ENCODE measurements at places on chromosomes 6 and 20.

DNA sequence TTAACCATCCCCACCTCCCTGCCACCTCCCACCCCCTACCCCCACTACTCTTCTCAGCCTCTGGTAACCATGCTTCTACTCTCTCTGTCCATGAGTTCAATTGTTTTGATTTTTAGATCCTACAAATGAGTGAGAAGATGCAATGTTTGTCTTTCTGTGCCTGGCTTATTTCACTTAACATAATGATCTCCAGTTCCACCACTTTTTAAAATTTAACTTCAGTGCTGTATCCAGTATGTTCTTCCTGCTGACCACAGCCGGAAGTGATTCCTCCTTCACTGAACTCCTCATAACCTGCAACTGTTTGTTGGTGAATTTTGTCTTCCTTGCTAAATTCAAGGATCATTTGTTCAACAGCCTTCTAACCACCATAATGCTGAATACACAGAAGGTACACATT, 3.9 kb downstream of the MAP7 start:
- DNase-seq = no peak

DNA sequence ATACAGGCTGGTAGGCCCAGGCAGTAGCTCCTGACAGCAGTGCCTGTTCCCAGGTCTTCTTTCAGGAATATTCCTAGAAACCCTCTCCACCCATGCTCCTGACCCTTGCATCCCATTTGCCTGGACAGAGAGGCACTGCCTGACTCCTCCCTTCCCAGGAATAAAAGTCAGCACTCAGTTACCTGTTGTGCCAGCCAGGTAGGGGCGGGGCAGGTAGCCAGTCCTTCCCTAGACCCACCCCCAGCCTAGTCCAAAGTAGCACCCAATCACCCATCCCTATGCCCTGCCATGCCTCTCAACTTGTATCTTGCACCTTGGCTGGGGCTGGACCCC, 129.9 kb downstream of the MRPL14 start:
- DNase-seq = no peak

DNA sequence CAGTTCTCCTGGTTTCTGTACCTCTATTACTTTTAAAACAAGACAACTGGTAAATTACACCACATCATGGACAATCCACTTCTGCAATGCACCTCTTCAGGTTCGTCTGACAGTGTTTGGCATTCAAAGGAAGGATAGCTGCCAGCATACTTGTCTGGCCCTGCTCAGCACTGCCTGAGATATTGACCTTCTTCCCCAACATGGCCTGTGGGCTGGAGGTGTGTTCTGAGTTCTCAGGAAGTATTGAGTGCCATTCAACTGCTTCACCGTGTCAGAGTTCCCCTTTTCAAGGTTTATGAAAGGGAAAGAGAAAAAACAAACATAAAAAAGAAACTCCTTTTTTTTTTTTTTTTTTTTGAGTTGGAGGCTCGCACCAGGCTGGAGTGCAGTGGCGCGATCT, 267.9 kb upstream of the SASH1 start:
- DNase-seq = no peak

DNA sequence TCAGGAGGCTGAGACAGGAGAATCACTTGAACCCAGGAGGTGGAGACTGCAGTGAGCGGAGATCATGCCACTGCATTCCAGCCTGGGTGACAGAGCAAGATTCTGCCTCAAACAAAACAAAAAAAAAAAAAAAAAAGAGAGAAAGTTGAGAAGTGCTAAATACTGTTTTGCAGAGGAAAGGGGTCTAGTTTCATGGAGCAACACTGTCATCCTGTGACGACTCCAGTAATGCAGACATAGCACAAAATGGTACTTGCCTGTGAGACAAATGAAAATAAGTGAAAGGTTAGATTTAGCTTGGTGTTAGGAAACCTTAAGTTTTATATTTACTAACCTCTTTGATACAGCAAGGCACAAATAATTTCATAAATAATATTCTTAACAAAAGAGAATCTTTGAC, 29.7 kb downstream of the CEP162 start:
- no peak for DNase-seq

- no peak for DNase-seq
These were observed 277.1 kb downstream of the PAX1 start for GRCh38 chr20:21982559-21982958.

DNA sequence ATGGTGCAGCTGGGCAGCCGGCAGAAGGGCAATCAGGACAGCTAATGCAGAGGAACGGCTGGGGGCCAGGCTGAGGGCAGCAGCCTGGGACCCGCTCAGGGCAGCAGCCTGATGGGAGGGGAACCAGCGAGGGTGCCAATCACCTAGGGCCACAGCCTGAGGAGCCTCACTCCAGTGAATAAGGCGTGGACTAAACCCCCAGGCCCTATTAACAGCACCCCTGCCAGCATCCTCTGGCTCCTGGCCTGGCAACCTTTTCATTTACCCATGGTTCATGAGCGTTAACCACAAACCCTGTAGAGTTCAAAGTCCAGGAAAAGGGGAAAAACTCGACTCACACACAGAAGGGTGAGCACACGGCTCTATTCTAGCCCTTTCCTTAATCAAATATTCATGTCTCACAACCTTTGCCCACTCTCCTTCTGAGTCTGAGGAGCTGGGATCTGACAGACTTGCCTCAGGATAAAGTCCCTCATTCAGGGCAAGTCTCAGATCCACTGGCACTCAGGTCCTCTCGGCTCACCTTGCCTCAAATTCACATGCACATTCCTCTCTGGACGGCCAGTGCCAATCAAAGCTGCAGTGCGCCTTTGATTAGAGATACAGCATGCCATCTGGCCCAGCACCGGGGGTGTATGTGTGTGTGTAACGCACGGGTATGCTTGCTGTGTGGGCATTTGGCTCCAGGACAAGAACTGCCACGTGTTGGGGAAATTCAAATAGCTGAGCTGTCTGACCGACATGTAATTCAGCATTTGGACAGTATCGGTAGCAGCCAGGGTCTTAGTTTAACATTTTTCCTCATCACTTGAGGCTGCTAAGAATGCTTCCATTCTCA, 86.9 kb upstream of the TRAF3IP2 start:
- DNase-seq = no peak

DNA sequence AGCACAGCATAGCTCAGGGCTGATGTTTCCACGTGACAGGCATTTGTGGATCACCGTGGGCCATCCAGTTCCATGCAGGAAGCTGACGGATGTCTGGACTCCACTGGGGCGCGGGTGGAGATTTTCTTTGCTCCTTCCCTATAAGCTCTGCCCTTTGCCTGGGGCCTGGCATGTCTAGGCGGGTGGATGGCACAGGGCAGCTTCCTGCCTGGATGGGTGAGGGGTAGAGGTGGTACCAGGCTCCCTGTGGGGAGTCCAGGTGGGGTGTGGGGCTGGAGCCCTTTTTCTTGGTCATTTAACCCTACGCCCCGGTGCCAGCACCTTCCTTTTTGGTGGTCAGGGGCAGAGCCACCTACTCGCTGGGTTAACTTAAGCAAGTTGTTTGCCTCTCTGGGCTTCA, 10.4 kb downstream of the FAM110A start:
- DNase-seq = no peak

DNA sequence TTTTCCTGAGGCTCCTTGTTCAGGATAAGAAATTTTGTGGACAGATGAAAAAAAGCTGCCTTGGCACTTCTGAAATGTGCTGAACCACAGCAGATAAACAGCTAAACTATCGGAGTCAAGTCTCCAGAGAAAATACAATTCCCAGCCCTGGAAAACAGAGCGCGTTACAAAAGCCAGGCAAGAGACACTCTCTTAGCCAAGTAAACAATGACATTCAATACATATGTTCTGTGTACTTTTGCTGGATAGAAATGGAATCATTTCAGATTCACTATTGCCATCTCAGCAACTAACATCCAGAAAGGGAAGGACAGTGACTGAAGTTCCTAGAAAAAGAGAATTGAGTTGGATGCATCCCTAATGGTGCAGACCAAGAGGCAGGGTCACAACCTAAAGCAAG, 196.8 kb upstream of the NRSN1 start:
- no peak for DNase-seq

DNA sequence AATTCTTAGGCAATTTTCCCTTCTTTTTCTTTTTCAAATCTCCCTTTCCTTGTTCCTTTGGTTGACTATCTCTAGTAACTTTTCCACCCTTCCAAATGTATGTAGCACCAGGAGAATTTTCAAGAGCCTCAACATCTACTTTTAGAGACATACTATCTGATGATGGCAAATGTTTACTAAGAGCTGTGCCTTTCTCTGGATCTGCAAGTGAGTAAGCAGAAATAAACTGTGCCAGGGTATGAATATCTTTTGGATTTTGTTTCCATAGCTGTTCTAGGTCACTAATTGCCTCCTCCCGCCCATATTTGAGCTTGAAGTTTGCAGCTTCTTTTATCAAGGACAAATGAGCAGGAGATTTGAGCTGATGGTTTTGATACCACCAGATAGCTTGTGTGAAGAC, 69.5 kb downstream of the GTF2H5 start:
- DNase-seq = no peak

GRCh38 chr20:1631309-1632151, 11.7 kb upstream of the SIRPB1 start:
- DNase-seq = no peak

DNA sequence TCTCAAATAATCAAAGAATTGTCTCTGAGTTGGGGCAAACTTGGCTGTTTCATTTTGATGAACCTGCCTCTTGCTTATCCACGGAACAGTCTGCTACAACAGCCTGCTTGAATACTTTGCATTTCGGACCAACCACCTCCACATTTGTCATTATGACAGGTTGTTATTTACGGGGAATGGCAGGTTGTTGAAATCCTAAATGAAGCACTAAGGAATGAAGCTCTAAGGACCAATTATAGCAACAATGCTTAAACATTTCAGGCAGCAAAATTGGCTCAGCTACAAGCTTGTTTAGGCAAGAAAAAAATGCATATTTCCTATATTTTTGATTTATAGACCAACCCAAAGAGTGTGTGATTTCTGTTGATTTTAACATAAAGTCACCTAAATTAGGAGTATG, 84.5 kb downstream of the MAP3K7 start:
- DNase-seq = no peak

DNA sequence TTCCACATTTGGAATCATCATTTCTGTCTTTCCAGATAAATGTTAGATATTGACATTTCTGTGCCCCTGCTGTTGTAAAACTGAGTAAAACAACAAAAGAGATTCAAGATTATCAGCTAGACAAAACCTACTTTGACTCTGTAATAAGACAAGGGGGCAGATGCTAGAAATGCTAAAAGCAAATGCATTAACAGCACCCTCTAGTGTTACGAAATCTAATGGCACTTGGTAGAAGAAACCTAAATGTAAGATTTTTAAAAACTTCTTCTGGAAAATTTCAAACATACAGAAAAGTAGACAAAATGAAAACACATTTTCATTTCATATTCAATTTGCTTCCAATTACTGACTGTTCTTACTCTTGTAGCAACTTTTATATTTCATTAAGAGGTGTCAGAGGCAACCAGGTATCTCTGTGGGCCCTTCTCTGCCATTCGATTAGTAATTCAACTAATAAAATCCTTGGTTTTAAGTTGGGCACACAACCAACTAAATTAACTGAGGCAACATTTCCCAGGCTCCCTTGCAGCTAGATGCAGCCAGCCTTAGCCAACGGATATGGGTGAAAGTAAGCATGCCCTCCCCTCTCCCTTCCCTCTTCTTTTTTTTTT, 45.0 kb downstream of the SLC23A2 start:
- DNase-seq = no peak

DNA sequence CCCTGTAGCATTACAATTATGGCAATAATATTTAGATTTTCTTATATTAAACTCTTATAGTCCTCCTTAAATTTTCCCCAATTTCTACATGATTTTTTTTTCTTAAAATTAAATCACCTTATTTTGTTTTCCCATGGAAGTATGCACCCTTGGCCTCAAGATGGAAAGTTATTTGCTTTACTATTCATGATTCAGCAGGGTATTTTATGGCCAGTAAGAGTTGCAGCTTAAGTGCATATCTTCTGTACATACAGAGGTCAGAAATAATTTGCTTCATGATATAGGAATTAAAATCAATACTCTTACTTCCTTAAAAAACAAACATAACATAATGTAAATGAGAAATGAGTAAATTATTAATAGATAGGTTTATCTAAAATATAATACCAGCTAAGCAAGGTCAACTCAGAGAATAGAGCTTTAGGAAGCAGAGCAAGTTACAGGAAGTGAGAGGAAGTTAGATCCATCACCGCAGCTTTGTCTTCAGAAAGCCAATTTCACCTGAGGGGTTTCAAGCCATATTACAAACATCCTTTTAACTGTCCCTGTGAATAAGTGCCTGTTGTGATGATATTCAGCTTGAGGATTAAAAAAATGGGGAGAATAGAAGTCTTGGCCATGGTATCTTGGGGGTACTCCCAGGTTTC, 24.6 kb upstream of the HS3ST5 start:
- no peak for DNase-seq

- DNase-seq = peak; percentile 49
These were observed at the start of gene GINS1 for GRCh38 chr20:25407311-25408169. Gene GINS1, plus strand, starts transcription at chr20:25407673. Its CDS starts 148 bp downstream, at chr20:25407821.

GRCh38 chr6:106159531-106159940, 73.4 kb downstream of the PRDM1 start:
- no peak for DNase-seq

DNA sequence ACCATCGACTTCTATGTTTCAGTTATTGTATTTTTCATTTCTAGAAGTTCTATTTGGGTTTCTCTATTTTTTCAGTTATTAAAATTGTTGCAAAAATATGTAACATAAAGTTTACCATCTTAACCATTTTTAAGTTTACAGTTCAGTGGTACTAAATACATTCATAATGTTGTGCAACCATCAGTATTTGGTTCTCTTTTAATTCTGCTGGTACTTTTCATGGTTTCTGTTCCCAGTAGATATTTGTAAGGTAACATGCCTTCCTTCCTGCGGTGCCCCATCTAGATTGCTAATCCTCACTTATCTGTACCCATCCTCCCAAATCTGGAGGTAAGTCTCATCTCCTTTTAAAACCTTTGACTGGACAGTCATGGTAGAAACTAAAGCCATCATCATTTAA, 47.9 kb downstream of the TGM2 start:
- no peak for DNase-seq

DNA sequence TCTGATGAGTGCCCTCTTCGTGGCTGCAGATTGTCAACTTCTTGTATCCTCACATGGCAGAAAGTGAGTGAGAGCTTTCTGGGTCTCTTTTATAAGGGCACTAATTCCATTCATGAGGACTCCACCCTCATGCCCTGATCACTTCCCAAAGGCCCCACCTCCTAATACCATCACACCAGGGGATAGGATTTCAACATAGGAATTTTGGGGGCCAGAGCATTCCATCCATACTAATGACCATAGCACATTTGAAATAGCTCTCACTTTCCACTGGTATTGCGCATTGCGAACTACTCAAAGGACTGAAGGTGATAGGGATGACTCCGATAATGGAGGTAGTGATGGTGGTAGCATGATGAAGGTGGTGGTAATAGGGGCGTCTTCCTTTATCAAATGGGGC, 324.3 kb downstream of the PRL start:
- DNase-seq = no peak

All from stimulated activated CD8-positive, alpha-beta memory T cell treated with anti-CD3 and anti-CD28 coated beads, Interleukin-2, amount 100 ng/mL, for 1 hour (primary cell).